Activated CD4-positive, alpha-beta T cell treated with anti-CD3 and anti-CD28 coated beads, Interleukin-10, Interleukin-2, amounts not matched to agents 100 ng/mL and 50 ng/mL, durations not matched to agents 16 hours and 8 hours (primary cell): ENCODE measurements at places on chromosomes 6 and 20.

GRCh38 chr6:90559931-90560330 lies 26.9 kb downstream of the MAP3K7 start:
- DNase-seq, result no peak

GRCh38 chr6:98539741-98540140 lies 294.6 kb upstream of the POU3F2 start:
- DNase-seq, result no peak

DNA sequence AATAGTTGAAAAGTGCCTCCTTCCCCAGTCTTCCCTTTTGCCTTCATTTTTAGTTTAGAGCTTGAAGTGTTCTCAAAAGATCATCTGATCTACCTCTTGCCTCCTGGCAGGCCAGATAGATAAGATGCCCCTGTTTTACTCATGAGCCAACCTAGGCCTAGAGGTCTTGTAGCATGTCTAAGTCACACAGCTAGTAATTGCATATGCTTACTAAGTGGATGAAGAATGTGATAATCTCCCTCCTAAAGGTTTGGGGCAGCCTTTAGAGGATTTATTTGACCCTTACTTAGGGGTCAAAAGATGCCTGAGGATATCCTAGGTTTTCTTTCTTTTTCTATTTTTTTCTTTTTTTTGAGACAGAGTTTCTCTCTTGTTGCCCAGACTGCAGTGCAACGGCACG lies 2.1 kb downstream of the C6orf141 start:
- no peak for DNase-seq

GRCh38 chr6:158391276-158391675 lies 79.0 kb downstream of the TULP4 start:
- no peak for DNase-seq

DNA sequence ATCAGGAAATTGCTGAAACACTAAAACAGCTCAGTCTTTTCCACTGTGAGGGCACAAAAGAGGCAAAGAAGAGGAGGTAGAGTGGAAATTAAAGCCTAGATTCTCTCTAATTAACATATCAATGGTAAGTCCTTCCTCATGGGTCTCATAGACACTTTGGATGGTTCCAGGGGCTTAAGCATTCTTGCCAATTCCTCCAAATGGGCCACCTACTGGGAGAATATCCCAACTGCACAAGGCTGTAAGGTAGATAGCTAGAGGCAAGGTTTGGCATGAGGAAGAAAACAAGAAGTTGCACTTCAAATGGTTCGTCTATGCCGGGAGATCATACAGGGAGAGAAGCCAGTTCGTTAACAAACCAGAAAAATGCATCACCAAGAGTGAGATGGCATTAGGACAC lies 107.6 kb upstream of the KHDRBS2 start:
- DNase-seq, result no peak

DNA sequence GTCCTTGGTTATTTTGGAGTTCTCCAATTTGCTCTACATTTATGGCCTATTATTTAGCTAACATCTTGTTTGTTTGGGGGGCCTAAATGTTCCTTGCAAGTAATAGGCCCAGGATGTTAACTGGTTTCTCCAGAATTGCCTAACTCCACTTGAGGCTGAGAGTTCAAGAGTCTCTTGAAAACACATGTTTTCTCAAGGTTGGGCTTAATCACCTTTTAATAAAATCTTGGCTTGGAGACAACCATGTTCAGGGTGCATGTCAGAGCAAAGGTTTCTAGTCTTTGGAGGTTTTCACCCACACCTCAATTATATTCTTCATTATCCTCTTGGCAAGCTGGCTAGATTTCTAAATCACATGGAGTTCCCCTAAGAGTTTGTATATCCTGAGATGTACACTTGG lies 54.2 kb downstream of the KLHL31 start:
- DNase-seq, result no peak

DNA sequence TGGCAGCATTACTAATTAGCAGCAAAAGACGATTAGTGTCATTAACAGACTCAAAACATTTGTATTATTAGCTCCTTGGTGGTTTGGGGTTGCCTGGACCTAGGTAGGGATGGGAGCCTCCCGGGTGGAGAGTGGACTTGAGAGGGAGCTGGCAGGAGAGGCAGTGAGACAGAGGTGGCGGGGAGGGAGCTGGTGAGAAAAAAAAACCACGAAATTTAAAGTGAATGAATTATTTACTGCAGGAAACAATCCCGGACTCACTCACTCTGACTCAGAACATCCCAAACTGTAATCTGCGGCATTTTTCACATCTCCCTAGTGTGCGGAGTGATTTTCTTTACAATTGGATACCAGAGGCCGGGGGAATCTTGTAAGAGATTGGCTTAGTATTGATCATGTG lies 14.3 kb upstream of the CDH22 start:
- DNase-seq, result no peak
